OCI-M1 (cell line): ENCODE measurements at places on chromosomes 7 and 10.

DNA sequence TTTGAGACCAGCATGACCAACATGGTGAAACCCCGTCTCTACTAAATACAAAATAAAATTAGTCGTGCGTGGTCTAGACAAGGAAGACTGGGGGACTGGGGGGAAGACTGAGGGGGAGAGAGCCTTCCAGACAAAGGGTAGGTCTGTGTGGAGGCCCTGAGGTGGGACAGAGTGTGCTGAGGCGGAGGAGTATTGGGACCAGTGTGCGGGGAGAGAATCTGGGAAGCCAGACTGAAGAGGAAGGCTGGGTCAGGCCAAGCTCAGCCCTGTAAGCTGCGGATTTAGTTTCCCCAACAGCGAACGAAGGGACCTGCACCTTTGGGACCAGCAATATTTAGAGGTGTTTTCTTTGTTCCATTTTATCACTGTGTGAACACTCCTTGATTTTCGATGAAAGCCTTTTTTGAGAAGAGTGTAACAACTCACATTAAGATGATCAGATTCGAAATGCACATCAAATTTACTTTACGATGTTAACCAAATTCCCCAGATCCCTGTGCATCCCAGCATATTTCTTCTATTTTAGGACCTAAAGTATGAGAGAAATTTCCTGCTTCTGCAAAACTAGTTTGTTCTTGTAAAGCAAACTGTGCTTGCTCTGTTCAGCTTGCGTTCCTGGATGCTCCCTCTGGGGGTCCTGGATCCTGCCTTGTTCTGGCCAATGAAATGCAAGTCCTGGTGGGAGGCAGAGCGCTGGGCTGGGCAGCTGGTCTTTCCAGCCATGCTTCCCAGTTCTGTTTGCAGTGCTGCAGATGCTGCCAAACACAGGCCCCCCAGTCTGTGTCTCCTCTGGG, 39.4 kb downstream of the PLAU start:
- no peak for DNase-seq

GRCh38 chr10:112446055-112446854, 459 bp downstream of the ZDHHC6 start:
- peak; percentile 59 for DNase-seq

DNA sequence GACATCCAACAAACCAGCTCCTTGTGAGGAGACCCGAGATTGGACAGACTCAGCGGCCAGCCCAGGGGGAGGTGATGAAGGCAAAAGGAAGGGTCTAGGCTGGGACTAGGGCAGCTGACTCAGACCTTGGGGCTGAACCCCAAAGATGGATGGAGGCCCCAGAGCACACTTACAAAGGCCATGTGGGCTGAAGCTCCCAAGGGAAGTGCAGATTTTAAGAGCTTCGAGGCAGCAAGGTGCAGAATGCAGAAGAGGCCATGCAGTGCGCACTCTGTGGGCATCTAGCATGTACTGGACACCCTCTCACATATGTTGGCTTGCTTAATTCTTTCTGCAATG, 11.8 kb downstream of the WDFY4 start:
- no peak for DNase-seq

- no peak for DNase-seq
Observed at GRCh38 chr7:55234408-55234807, 130.7 kb upstream of the LANCL2 start.

DNA sequence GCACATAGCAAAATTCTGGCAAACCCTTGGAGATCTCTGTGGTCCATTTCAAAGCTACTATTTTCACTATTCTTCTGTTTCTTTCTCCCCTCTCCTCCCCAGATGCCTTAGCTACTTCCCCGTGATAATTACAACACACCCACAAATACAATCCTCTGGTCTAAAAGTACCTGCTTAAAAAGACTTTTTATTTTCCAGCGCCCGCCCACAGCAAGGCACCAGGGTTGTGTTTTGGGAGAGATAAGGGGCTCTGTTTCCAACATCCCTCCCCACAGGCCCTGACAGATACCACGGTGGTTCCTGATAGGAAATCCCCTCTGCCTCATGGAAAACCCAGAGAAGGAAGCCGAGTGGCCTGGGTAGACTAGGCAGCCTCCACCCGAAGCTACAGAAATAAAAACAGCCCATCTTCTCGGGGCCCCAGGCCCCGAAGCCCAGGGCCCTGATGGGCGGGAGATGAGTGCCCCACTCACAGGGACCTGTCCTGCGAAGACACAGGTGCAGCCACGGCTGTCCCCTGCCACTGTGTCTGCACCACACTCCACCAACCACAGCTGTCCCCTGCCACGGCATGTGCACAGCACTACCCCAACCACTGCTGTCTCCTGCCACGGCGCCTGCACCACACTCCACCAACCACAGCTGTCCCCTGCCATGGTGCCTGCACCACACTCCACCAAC, 19.7 kb downstream of the CALML5 start:
- DNase-seq = peak; percentile 96

DNA sequence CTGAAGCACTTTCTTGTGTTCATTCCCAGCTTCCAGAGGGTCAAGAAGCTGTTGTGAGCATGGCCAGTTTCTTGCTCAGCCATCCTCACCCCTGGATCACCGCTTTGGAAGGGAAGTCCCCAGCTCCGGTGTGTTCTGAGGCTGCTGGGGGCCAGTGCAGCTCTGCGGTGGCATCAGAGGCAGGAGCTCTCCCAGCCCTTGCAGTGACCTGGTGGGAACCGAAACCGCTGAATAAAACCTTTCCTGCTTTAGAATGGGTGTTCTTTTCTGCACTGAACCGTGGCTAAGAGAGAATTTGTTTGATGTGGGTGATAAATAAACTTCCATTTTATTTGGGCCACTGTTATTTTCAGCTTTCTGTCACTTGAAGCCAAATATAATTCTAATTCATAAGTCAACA, 450.9 kb upstream of the VSTM2A start:
- DNase-seq = no peak

GRCh38 chr7:27966219-27966780, 214.3 kb downstream of the JAZF1 start:
- DNase-seq = no peak

DNA sequence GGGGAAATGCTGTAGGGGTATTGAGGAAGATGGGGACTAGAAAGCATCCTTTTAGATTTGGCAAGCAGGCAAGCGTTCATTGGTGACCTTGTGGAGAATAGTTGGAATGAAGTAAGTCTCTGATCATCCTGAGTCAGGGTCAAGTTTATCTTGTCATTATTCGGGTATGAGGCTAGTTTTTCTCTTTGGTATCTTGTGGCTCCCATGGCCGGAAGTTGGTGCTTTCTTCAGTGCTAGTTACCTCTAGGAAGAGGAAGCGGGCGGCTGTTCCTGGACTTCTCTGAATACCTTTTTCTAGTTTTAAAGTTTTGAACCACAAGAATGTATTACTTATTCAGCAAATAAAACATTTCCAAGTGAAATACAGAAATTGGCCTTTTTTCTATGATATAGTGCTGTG, 9.2 kb downstream of the CREM start:
- DNase-seq = no peak

DNA sequence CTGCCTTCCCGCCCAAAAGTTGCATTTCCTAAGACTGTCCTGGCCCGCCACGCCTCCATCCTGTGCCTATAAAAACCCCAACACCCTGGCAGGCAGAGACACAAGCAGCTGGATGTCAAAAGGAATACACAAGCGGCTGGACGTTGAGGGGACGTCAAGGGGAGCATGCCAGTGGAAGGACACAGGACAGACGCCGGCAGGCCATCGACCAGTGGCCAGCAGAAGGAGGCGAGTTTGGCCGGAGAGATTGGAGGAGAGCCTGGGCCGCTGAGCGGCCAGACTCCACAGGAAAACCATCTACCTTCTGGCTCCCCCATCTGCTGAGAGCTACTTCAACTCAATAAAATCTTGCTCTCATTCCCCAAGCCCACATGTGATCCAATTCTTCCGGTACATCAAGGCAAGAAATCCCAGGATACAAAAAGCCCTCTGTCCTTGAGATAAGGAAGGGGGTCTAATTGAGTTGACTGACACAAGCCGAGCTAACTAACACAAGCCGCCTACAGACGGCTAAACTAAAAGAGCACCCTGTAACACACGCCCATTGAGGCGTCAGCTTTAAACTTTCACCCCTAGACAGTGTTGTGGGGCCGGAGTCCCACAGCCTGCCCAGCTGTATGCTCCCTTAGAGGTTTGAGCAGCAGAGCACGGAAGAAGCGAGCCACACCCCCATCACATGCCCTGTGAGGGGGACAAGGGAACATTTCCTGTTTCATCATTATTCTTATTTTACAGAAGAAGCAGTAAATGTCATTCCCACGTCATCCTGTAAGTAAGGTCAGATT, 150.3 kb upstream of the PHYHIPL start:
- DNase-seq = no peak

- DNase-seq = no peak
Observed at GRCh38 chr7:69177461-69177861, 420.8 kb upstream of the AUTS2 start.

DNA sequence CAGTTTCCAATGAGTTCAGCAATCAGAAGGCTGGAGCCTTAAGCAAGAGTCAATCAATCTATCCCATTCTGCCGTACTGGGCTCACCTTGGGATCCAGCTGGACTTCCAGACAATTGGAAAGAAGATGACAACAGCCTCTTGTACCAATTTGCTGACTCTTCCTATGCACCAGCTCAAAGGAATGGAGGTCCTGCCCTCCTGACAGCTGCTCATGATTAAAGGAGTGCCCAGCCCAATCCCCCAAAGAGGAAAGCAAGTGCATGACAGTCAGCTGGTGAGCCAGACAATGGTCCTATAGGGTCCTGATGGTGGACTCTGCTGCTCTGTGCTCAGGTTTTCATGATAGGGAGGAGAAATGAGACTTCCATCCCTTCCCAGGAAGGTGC, 25.1 kb downstream of the VSTM4 start:
- no peak for DNase-seq

- peak; percentile 22 for DNase-seq
Observed at GRCh38 chr10:3248526-3249306, 76.1 kb upstream of the PITRM1 start.

DNA sequence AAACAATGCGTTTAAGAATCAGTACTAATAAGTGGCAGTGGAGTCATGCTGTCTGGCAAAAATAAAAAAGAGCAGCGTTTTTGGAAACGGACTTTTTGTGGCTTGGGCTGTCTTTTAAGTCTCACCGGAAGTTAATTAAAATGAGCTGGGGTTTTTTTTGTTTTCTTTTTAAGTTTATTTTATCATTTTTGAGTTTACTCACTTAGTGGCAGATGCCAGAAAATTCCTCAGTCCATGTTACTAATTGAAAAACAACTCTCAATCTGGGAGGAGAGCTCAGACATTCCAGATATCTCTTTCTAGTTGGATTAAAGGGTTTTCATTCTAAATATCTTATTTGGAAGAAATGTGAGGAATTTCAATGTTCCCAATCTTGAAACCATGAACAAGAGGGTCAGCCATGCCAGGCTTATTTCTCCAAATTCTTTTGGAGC, 133.8 kb upstream of the AGR3 start:
- DNase-seq = no peak

DNA sequence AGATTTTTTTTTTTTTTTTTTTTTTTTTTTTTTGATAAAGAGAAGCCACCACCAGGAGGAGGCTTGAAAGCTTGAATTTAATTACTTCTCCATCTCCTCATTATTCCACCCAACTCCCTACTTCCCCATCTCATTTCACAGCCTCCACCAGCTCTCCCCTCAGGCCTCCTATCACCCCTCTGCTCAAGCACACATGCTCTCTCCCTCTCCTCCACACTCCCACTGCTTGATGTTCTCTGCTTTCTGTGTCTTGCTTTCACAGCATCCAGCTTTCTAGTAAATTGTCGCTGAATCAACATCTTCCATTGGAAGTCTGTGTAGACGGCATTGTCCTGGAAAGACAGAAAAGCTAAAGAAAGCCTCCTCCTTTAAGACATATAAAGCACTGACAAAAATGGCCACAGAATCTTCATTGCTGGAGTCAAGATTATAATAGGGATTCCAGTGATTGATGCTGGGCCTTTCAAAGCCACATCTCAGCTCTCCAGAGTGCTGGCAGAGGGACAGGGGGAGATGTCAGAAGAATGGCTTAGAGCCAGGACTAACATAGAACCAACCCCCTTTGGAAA, 58.3 kb downstream of the DOCK4 start:
- DNase-seq = no peak

DNA sequence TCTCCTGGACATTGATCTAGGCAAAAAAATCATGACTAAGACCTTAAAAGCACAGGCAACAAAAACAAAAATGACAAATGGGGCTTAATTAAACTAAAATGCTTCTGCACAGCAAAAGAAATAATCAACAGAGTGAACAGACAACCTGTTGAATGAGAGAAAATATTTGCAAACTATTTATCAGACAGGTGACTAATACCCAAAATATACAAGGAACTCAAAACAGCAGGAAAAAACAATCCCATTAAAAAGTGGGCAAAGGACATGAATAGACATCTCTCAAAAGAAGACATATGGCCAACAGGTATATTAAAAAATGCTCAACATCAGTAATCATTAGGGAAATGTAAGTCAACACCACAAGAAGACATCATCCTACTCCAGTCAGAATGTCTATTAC, 166.8 kb downstream of the MTERF1 start:
- DNase-seq = no peak

GRCh38 chr10:29011516-29011915, 277.4 kb upstream of the LYZL1 start:
- DNase-seq = no peak

DNA sequence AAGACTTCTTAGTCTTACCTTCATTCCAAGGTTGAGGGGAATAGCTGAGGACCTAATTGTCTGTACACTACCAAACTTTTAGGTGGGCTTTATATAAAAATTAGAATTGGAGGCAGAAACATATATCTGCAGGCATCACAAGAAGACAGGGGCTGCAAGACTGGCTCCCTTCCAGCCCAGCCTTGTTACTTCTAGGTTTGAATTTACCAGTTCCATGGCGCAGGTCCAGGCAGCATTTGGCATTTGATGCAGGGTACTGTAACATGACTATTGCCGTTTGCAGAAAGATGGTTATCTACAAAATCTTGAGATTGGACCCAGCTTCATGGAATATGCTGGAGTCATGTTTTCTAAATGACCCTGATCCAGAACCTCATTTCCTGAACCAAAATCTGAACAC, 105.4 kb upstream of the RHOBTB1 start:
- DNase-seq = no peak

DNA sequence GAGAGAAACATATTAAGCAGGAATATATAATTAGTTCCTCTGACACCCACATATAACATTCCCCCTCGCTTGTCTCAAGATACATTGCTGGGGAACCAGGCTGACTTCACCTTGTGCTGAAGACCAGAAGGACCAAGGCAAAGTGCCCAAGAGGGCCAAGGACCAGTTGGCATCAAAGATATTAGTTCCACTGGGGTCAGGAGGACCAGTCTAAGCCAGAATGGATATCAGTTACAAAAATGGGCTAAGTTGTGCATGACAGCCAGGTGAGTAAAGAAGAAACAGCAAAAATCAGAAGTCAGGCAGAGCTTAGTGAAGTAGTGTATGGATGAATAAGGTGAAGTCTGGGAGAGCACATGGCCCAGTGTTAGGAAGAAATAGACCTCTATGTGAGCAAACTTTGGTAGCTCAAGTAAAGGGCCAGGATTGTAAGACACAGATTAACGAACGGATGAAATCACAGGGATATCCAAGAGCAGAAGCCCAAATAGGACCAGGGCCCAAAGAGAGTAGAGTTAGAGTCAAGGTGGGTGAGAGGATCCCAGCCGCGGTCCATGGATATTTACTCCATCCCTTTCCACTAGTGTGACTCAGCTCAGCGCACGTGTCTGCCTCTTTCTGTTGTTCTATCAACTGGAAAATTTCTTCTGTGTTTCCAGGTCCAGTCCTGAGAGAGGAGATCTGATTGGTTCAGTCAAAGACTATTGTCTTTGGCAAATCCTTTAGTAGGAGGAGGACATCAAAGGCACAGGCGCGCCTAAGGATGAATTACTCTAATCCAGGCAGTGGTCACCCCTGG, 5.0 kb downstream of the CALD1 start:
- no peak for DNase-seq
